ENCODE measurements at places on chromosomes 13 and 19.

DNA sequence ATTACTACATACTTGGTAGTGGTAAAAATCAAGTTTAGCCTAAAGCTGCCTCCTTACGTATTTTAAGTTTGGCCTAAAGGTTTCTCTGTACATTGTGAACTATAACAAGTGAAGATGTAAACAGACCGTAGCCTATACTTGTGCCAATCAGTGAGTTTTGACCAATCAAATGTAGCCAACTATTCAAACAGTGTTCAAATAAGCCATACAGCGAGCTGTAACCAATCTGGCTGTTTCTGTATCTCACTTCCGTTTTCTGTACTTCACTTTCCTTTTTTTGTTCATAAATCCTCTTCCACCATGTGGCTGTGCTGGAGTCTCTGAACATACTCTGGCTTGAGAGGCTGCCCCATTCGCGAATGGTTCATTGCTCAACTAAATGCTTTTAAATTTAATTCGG lies 2504.6 kb downstream of the PCDH9 start:
- DNase-seq: no peak

DNA sequence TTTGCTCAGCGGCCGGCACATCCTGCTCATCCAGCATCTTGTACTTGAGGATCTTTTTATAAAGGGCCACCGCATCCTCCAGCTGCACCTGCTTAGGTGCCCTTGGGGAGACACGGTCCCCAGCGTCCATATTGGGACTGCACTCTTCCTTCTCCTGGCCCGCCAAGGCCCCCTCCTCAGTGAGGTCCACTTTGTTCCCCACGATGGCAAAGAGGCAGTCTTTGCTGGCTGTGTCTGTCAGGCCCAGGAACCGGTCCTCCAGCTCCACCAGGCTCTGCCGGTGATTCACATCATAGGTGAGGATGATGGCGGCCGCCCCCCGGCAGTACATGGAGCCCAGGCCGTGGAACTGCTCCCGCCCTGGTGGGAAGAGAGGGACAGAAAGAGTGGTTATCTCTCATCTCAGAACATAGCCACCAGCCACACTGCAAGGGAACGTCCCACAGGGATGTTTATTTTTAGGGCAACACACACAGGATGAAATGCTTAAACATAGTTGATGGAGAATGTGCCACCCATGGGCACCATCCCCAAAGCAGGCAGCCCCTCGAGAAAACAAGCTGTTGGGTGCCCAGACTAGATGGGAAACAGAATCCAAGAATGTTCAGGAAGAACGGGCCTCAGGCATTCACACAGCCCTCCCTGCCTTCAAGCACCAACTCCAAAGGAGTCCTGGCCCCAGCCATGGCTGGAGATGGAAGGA lies 37.5 kb downstream of the RAB20 start:
- DNase-seq: no peak

DNA sequence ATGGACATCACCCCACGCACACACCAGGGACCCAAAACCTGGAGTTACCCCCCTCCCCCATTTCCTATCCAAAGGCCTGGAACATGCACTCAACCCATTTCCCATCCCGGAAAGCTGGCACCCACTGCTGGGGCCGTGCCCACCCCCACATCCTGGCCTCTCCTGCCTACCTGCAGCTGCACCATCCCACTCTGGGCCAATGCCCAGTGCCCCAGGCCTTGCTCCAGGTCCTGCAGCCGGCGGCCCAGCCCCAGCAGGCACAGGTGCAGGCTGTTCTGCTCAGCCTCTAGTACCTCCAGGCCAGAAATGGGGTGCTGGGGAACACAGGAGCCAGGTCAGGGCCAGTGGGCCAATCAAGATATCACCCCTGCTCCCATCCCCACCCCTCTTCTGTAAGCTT lies 1.7 kb downstream of the SYNE4 start:
- no peak for DNase-seq

GRCh38 chr13:69274231-69274630 lies 833.4 kb upstream of the ATXN8OS start:
- DNase-seq: no peak

- no peak for DNase-seq
Observed at GRCh38 chr13:43776006-43776405, 10.8 kb downstream of the ENOX1 start.

DNA sequence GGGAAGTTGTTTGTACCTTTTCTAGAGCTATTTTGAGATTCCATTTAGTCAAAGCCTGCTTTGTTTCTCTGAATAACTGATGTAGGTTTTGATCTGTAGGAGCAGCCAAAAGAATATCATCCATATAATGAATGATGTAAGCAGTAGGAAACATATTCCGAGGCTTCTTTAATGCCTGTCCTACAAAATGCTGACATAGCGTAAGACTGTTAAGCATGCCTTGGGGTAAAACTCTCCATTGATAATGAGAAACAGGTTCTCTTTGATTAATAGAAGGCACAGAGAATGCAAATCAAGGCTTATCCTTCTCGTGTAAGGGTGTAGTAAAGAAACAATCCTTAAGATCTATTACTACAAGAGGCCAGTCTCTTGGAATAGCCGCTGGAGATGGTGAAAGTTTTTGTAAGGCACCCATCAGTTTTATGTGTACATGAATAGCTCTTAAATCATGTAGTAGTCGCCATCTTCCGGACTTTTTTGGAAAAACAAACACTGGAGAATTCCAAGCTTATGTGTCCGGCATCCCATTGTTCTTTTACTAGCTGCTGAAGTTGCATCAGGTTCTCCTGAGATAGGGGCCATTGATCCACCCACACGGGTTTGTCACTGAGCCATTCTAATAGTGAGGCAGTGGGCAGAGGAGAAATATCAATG lies 13.5 kb downstream of the FPR3 start:
- no peak for DNase-seq

GRCh38 chr13:26468265-26468801 lies 89.2 kb upstream of the WASF3 start:
- no peak for DNase-seq

DNA sequence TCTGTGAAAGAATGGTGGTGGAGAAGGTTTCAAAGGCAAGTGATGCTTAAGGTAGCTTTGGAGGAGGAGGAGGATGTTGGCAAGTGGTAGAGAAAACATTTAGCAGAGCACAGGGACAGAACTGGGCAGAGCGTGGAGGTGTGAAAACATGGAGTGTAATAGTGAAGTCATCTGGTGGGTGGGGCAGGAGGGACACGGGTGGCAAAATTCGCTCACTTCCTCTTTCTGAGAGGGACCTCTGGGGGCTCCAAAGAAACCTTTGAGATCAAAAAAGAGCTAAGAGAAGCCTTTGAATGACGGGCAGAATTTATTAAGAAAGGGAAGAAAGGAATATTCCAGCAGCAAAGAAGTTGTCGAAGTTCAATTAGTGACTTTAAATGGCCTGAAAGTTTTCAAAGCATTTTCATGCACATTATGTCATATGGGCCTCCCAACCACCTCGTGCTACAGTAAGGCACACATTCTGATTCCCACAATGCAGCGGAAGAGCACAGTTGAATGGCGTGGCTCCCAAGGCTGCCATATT lies 82.8 kb downstream of the STARD13 start:
- no peak for DNase-seq

- no peak for DNase-seq
Observed at GRCh38 chr13:85261757-85262346, 537.4 kb downstream of the SLITRK6 start.

DNA sequence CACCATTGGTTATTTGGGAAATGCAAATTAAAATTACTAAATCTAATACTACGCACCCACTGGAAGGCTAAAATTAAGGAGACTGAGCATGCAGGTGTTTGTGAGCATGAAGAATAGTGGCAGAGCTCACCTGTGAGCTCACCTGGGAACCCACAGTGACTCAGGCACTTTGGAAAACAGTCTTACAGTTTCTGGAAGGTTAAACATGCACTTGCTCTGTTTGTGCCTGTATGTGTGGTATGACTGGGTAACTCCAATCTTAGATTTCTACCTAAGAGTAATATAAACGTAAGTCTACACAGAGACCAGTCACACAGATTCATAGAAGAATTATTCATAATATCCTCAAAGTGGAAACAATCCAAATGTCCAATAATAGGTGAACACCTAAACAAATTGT lies 318.8 kb downstream of the ATP8A2 start:
- no peak for DNase-seq

GRCh38 chr19:34067861-34068271 lies 104.4 kb upstream of the LSM14A start:
- no peak for DNase-seq

DNA sequence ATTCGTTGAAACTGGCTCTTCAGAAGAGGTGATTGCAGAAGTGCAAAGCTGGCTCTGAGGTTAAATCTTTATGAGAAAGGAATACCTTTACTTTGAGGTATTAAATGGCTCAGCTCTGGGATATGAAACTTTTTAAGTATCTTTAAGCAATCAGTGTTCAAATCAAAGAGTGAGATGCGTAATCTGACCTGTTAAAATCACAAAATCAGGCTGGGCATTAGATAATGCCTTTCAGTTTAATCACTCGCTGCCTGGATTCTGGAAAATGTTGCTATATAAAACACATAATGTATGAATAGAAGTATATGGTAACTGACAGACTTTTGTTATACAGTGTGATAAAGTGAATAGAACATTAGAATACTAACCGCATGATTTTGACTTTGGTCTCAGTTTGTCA lies 2.0 kb upstream of the DGKH start:
- no peak for DNase-seq

- DNase-seq: no peak
Observed at GRCh38 chr13:26961890-26962615, 201.5 kb upstream of the GPR12 start.

- DNase-seq: no peak
Observed at GRCh38 chr19:19366434-19367396, 38.8 kb upstream of the GATAD2A start.

GRCh38 chr13:26952551-26953143 lies 192.1 kb upstream of the GPR12 start:
- no peak for DNase-seq

DNA sequence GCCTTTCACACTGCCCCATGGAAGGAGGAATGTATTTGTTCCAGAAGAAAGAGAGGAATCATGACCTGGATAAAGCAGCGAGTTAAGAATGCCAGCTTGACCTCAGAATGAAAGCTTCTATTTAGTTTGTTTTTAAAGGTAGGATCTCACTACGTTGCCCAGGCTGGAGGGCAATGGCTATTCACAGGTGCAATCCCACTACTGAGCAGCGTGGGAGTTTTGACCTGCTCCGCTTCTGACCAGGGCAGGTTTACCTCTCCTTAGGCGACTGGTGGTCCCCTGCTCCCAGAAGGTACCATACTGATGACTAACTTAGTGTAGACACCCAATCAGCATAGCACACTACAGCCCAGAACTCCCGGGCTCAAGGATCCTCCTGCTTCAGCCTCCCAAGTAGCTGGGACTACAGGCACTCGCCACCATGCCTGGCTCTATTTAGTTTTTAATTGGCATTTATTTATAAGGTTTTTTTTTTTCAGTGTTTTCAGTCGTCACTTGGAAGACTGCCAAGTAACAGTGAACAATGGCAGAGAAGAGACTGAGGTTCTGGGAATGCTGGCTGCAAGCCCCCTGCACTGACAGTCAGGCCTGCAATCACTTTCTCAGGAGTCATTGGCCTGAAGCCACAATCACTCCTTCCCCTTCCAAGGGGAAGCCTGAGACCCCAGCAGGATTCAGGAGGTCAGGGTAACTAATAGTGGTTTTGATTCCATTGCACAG lies 73.1 kb downstream of the EPS15L1 start:
- DNase-seq: no peak

- DNase-seq: no peak
Observed at GRCh38 chr13:20980430-20980829, 77.9 kb upstream of the XPO4 start.

DNA sequence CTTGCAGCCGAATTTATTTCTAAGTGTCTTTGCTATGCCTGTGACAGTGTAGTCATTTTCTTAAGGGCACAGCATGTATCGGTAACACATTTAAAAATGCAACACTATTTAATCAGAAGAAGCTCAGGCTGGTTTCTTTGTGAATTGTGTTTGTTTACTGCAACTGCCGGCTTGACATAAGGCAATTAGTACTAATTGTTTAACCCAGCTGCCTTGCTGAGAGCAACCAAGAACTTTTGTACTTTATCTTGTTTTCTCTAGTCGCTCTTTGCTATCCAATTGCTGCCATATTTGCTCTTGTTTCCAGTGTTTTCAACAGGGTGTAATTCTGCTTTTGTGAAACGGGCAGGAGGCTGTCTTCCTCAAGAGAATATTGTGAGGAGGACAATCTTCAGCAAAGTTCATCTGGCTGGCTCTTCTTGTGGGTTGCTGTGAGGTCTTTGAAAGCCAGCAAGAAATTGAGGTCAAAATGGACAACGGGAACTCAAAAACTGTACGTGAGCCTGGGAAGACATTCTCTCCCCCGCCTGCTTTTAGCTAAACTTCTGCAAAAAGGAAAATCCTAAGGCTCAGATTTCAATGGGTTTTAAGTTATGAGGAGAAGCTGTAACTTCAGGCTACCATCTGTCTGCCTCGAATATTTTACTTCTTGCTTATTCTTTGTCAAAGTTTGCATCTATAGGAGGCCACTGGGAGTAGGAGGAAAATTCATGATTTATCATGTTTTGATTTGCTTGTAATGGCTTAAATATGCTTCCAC lies 75.8 kb upstream of the TSHZ3 start:
- DNase-seq: no peak

GRCh38 chr13:113083402-113084061 lies 22.1 kb upstream of the F7 start:
- DNase-seq: no peak

GRCh38 chr13:106810069-106810468 lies 242.1 kb upstream of the ARGLU1 start:
- DNase-seq: no peak

GRCh38 chr13:80249516-80250212 lies 91.3 kb downstream of the SPRY2 start:
- no peak for DNase-seq

DNA sequence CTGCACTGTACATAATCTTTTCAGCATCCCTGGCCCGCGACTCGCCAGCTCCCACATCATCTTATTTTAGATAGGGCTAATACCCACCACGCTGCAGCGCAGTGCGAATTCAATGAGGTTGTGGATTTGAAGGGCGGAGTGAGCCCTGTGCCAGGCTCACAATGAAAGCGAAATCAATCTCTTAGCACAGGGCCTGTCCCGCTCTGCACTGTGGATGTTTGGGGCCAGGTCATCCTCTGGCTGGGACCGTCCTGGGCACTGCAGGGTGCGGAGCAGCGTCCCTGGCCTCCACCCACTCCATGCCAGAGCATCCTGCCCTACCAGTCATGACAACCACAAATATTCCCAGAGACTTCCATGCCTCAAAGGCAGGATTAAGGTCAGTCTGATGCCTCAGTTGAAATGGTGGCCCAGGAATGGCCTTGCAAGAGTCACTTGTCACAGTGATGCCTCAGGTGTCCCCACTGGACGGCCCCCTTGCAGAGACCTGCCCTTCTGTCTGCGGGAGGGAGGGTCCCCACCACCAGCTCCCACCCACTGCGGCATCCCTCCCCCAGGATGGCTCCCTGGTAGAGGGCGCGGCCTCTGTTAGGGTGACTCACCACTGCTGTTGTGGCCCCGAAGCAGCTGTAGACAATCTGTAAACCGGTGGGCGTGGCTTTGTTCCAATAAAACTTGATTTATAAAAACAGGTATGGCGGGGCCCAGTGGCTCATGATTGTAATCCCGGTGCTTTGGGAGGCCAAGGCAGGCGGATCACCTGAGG lies 5.6 kb downstream of the UHRF1 start:
- DNase-seq: peak; percentile 19
